ENCODE measurements at places on chromosomes 16 and 17. TPM values are rescaled to one million over a fixed set of nuclear protein-coding genes. Genes with fewer than 3 reads are reported as not detected.

DNA sequence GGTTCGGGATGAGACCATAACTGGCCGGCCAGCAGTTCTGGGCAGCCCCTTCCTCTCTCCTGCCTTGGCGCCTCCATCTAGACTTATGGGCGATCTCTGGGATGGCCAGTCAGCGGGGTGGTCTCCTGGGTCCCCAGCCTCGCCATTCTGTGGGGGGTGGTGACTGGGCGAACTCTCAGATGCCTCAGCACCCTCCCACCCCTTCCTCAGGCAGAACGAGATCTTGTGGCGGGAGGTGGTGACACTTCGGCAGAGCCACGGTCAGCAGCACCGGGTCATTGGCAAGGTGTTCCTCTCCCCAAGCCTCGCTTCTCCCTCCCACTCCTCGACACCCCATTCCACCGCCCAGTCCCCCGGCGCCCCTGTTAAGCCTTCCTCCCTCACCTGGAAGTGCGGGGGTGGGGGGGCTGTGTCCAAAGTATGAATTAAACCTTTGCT lies 1.6 kb downstream of the HSF4 start:
- no peak for DNase-seq

DNA sequence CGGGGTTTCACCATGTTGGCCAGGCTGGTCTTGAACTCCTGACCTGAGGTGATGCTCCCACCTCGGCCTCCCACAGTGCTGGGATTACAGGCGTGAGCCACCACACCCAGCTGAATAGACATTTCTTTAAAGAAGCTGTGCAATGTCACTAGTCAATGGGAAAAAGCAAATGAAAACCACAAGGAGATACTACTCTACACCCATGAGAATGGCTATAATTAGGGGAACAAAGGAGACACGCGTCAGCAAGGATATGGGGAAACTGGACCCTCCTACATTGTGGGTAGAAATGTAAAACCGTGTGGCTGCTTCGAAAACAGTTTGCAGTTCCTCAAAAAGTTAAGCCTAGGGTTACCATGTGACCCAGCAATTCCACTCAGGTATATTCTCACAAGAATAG lies 103.4 kb downstream of the VPS53 start:
- DNase-seq: no peak

- no peak for DNase-seq
These were observed 59.8 kb downstream of the PIPOX start for GRCh38 chr17:29102741-29103181.

DNA sequence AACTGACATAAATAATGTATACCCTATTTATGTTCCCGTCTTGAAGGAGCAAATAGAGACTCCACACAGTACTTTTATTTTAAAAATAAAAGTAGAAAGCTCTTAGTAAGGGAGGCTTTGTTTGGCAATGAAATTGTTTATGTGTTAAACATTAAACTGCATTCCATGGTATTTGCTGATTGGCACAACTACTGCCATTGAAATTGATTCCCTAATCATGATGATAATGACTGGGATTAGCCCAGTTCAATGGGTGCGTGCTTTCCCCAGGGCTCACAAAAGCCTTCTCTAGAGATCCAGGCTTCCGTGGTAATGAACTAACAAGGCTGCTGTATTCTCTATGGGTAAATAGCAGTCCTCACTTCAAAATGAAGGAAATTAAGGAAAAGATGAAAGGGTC lies 67.5 kb downstream of the GPRC5B start:
- DNase-seq: no peak

The NUPR1 gene
- 27.9 TPM for total RNA-seq

The JPH3 gene
- total RNA-seq: not detected

The SYNGR2 gene
- total RNA-seq: 3.3 TPM

Measured in osteoblast (primary cell).